ENCODE measurements at places on chromosomes 4 and X.

DNA sequence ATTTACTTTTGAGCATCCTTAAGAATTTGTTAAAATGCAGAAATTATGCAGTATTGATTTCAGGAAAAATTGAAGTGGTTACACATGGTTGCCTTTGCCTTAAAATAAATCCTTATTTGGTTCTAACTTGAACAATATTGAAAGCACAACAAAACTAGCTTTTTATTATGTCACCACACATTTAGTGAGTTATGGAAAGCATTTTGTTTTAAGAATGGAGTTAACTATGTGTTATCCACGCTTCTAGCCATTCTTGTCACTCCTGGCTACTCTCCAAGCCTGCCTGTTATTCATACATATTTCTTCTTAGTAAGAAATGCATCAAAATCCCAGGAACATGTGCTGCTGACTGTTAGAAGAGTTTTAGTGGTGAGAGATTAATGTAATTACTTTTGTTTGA is 73.9 kb downstream of the FAT4 start:
- DNase-seq: no peak

- peak; percentile 42 for DNase-seq
Measured at GRCh38 chr4:73836373-73837279, at the start of gene CXCL6. TSS of gene CXCL6 (plus strand) at chr4:73836678. CDS start at chr4:73836751, 73 bp downstream.

DNA sequence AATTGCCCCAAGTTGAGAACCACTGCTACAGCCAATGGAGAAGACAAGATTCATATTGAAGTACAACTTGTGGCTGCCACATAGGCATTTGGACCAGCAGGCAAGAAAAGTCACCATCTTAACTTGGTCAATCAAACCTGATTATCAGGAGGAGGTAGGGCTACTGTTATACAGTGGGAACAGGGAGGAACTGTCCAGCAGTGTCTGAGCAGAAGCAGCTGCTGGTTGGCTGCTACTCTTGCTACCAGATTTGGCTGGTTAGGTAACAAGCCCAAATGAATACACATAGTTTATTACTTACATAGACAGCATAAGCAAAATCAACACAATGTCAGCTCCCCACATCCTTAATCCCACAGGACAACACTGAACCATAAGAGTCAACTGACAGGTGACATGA is 39.4 kb downstream of the ATP1B4 start:
- DNase-seq: no peak

GRCh38 chrX:111728096-111728495 is 47.1 kb downstream of the ALG13 start:
- DNase-seq: no peak

DNA sequence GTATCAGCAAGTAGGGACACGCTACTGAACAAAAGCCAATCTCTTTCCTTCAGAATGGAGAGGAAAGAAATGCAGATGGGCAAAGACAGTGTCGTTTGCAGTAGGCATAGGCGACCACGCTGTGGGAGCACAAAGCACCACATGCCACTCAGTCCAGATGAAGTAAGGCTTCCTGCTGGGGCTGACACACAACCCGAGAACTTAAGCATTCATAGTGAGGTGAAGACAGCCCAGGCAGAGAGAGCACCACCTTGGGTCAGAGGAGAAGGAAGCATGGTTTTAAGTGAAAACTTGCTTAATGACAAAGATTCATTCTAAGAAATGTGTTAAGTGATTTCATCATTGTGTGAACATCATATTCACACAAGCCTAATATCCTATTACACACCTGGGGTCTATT is 238.8 kb downstream of the MGST2 start:
- DNase-seq: no peak

DNA sequence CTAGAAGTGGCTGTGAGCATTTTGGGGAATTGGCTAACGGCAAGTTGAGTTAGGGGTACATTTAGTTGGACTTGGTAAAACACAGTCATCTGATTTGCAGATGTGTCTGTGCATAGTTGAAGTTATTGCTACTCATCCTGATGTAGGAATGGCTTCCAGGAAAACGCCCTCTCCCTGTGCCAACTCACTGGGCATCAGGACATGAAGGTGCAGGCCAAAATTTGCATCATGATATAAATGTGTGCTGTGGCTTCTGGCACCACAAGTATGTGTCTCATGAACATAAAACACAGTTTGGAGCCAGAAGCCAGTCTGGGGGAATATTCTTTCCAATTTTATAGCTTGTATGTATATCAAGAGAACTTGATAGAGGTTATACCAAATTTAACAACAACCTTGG is 54.2 kb upstream of the CBR4 start:
- no peak for DNase-seq

GRCh38 chrX:120749141-120749846 is 119.4 kb upstream of the C1GALT1C1 start:
- no peak for DNase-seq

DNA sequence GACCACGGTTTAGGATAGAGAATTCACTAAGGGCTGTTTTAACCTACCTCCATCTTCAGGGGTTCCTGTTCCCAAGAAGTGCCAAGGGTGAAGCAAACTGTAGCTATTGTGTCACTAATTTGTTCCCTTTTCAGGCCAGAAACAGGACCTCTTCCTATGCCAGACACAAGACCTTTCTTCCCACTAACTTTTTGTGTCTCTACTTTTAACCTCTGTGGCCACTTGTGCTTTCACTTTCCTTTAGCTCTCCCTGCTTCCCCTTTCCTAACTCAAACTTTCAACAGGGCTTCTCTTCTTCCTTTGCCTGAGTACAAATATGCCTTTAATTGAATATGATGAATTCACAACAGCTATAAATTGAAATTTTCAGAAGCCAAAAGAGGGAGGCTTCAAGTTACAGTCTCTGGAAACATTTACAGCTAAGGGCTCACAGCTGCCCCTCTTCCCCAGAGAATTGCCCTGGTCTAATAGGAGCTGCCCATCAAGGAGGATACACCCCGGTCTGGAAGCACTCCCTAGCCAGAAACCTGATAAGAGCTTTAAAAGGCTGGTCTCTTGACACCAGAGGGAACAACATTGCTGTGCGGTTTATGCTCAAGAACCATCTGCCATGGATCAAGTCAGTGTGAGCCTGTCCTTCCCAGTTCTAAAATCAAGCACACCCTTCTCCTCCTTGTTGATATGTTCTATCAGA is 61.7 kb upstream of the PLS3 start:
- peak; percentile 48 for DNase-seq

- no peak for DNase-seq
Measured at GRCh38 chr4:11469650-11470437, 41.1 kb upstream of the HS3ST1 start.

- peak; percentile 49 for DNase-seq
Measured at GRCh38 chr4:77007358-77008230, 58.0 kb downstream of the SEPTIN11 start.

GRCh38 chrX:119783026-119783425 is 8.4 kb downstream of the RPL39 start:
- DNase-seq: peak; percentile 91

- no peak for DNase-seq
Measured at GRCh38 chrX:142186103-142186502, 19.0 kb downstream of the MAGEC2 start.

GRCh38 chr4:179361978-179362486 is 1919.8 kb upstream of the AGA start:
- no peak for DNase-seq

DNA sequence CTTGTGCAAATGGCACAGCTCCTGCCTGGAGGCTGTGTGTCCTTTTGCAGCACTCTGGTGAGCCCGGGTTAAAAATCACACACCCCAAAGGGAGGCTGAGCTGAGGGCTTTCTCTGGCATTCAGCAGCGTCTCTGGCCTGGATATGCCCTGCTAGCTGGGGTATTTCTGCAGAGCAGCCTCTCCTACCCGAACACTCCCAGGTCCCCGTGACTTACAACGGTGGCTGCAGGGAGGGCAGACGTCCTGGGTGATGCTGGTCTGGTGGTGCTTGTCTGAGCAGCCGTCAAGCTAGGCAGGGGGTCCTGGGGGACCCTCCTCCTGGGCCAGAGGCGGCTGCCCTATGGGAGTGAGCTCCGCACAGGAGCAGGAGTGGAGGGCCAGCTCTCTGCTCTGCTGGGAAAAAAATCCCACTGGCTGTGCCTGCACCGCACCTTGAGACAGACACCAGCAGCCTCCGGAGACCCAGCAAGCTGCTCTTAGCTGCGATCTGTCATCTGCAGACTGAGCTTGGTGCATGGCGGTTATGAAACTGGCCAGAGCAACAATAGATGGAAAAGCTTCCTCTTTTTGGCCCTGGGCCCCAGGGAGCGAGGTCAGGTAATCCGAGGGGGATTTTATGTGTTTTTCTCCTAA is 41.3 kb upstream of the ASMTL start:
- peak; percentile 67 for DNase-seq

DNA sequence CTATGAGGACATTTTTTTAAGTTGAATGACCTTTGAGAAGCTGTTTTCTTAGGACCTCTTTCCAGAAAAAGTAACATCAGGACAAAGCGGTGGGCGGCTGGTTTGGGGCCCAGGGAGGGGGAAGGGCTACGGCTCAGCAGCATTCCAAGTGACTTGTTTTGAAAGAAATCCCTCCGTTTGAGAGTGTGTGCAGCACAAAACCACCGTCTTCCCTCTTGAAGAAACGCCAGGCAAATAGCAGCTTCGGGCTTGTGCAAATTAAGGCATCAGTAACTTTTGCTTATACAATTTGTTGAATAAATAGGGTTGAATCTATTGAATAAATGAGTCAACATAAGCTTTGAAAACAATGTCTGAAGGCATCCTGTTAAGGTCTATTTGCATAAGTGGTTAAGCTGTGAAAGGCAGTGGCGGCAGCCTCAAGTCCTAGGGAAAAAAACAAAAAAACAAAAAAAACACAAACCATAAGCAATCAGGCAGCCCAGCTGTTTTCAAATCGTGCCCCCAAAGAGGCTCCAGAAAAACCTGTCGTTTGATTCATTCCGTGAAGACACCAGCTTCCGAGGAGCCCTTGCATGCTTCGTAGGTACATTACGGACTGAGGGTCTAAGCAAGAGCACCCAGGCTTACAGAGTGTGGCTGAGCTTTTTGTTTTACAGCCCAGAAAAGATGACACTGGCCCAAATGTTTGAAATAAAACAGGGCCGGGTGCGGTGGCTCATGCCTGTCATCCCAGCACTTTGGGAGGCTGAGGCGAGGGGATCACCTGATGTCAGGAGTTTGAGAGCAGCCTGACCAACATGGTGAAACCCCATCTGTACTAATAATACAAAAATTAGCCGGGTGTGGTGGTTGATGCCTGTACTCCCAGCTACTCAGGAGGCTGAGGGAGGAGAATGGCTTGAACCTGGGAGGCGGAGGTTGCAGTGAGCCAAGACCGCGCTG is 103.7 kb downstream of the CRLF2 start:
- DNase-seq: no peak

DNA sequence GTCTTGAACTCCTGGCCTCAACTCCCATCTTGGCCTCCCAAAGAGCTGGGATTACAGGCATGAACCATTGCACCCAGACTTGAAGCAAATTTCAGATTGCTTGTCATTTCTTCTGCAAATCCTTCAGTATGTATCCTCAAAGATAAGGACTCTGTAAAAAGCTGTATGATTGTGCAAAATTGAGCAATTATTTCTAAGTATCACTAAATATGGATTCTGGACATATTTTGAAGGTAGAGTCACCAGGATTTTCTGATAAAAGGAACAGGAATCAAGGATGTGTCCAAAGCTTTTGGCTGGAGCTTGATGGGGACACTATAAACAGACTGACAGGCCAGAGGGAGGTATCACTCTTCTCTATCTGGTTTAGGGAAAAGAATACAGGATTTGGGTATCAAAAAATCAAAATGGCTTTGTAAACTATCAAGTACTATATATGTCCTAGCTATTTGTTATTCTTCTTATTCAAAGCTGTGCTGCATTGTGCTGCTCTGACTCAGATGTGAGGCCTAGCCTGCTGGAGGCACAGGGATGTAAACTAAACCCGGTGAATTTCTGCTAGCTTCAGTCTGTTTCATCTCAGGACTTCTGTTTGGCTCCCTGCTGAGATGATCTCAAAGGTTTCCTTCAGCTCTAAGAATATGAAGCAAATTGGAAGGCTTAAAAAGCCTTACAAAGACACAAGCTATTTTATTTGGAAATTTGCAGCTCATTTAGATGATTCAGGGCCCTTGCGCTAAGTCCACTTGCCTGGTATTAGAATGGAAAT is 8.3 kb downstream of the RPS4X start:
- DNase-seq: no peak

- no peak for DNase-seq
Measured at GRCh38 chr4:78688366-78688765, 87.8 kb upstream of the BMP2K start.

DNA sequence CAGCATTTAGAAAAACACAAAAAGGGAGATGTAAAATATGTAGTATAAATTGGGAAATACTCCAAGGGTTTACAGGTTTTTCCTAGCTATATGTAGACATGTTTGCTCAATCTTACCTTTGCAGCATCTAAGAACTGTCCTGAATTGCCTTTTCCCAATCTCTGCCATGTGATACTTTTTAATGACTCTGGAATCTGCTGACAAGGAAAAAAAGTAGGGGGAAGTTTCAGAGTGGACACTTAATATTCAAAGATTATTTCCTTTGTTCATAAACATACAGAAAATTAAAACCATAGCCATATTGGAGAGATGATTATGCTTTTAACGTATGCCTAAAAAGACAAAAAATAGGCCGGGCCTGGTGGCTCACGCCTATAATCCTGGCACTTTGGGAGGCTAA is 41.4 kb downstream of the ABCB7 start:
- DNase-seq: no peak

DNA sequence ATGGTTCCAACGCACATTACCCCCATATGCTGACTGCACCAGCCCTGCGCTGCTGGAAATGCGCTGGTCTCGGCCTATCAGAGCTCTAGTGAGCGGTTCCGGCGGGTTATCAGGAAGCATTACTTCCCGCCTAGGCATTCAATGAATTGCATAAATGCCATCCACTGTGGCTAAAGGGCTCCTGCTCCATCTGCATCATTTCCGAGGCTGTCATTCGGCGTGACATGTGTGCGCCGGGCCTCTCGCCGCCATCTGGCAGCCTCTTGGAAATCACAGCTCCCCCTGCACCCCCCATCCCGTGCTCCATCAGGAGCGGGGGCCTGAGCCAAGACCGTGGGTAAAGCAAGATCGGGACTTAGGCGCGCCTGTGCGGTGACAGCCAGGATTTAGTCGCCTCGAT is 64.4 kb downstream of the SEPSECS start:
- DNase-seq: no peak

GRCh38 chr4:185203486-185204237 is at the start of gene CFAP97:
TSS of gene CFAP97 (minus strand) at chr4:185204000. CDS start at chr4:185191196, 12,804 bp downstream.
- DNase-seq: peak; percentile 63

DNA sequence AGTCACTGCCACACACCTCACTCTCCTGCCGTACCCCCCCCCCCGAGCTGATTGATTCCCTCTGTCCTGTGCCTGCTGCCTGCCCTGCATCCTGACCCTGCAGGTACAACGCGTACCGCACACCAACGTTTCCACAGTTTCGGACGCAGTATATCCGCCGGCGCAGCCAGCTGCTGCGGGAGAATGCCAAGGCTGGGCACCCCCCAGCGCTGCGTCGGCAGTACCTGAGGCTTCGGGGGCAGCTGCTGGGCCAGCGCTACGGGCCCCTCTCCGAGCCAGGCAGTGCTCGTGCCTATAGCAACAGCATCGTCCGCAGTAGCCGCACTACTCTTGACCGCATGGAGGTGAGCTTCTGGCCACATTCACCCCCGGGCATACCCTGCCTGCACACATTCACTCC is 1.3 kb downstream of the WDR13 start:
- no peak for DNase-seq

Measured in CD14-positive monocyte (primary cell).